ENCODE measurements at places on chromosomes 1 and 21.

DNA sequence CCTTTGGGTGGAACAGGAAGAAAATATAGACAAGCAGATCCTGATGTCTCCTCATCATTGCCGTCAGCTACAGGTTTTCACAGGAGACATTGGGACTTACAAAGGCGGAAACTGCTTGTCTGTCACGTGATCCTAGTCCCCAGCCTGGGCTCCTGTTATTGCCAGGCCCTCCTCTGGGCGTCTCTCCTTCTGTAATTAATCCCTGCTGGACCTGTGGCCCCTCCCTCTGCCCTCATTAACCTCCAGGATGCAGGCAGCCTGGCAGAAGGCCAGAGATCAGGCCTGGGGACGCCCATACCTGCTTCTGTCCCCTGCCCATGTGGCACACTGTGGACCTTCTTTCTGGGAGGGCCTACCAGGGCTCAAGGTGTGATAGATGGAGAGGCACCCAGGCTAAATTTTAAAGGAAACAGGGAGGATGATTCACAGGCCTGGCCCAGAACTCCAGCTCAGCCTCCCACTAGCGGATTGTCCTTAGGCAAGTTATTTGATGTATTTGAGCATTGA lies 2.4 kb downstream of the S100A5 start:
- no peak for DNase-seq

- DNase-seq, result no peak
These were observed 22.5 kb downstream of the PKP1 start for GRCh38 chr1:201305815-201306214.

DNA sequence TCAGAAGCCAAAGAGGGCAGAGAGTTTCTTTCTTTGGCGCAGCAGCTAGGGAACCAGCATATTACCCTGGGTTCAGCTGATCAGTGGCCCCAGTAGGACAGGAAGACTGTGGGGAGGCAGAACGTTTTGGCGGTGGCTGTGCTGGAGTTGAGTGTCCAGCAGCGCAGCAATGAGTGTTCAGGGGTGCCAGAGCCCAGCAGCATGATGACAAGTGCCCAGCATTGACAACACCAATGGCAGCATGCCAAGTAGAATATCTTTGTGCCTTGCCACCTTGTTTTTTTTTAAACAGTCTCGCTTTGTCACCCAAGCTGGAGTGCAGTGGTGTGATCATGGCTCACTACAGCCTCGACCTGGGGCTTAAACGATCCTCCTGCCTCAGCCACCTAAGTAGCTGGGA lies 106.7 kb upstream of the CDC42BPA start:
- no peak for DNase-seq

DNA sequence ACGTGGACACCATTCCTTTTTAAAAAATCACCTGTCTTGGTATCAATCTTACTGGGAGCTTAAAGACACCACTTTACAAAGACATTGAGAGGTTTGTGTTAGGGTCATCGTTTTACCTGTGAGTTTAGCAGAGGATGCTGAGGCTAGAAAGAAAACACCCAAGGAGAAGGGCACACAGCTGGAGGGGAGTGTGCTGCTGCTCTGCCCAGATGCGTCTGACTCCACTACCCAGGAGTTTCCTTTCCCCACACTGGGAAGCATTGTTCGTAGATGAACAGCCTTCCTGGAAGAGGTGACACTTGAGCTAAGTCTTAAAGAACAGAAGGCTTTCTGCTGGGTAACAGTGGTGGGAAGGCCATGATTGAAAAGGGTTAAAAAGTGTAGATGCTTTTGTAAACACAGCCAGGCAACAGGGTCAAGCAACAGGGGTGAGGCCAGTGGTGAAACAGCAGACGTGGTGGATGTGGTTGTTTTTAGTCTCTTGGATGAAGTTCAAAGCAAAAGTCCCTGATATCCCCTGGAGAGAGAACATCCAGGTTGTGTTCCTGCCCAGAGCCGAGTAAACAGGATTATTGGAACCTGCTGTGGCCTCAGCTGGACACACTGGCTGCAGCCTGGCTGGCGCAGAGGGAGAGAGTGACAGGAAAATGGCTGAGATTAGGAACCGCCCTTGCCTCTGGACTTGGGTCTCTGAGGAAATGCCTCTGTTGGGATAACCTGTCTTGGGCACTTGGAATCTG lies 198.6 kb upstream of the JUN start:
- DNase-seq, result no peak

- no peak for DNase-seq
These were observed 37.6 kb downstream of the TRIM11 start for GRCh38 chr1:228368801-228369607.

- DNase-seq, result no peak
These were observed 36.6 kb downstream of the XCL2 start for GRCh38 chr1:168507231-168507630.

DNA sequence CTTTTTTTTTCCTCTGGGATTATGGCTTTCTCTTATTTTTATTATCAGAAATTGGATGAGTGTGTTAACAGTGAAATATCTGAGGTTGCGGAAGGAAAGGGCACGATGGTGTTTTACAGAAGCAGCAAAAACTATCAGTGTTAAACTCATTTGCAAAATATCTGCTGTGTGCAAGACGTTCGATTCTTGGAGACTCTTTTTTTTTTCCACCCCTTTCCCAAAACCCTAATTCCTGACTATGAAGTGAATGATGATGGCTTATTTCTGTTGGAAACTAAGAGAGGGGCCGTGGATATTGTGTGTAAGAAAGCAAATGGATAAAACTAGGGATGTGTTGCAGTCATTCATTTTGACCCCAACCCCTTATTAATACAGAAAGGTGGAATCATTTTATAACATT lies 677 bp downstream of the NCAM2 start:
- DNase-seq, result no peak

GRCh38 chr1:55127827-55128343 lies 87.3 kb downstream of the USP24 start:
- no peak for DNase-seq

GRCh38 chr1:240287722-240288121 lies 196.0 kb downstream of the FMN2 start:
- DNase-seq, result no peak

DNA sequence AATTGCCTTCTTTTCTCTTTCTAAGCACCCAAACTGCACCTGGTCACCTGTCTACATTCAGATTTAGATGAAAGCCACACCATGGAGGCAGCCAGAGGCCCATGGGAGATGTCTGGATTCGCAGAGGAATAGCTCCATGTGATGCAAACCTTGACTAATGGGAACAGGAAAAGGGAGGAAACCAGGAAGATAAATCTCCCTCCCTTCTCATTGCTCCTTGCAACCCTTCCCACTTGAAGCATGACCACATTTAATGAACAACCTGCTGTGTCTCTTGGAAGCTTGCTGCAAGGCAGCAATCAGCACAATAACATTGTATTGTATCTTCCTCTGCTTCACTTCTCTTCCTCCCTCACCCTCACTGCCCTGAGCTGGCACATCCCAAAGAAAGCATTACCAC lies 42.6 kb upstream of the KLF17 start:
- no peak for DNase-seq

DNA sequence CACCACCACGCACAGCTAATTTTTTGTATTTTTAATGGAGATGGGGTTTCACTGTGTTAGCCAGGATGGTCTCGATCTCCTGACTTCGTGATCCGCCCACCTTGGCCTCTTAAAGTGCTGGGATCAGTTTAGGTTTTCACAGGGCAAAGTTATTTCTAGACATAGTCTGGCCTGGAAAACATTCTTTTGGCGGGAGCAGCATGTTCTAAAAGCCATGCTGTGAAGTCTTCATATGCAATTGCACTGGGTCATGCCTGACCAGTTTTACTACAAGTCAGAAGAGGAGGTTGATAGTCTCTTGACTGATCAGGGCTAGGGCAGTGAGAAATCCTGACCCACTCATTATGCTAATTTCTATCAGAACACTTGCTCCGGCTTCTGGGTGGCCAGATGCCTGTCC lies 131.6 kb upstream of the POU3F1 start:
- DNase-seq, result no peak

- no peak for DNase-seq
These were observed 56.6 kb downstream of the ATP1B1 start for GRCh38 chr1:169163059-169163458.

- no peak for DNase-seq
These were observed 7.6 kb downstream of the ARHGEF10L start for GRCh38 chr1:17546946-17547670.

DNA sequence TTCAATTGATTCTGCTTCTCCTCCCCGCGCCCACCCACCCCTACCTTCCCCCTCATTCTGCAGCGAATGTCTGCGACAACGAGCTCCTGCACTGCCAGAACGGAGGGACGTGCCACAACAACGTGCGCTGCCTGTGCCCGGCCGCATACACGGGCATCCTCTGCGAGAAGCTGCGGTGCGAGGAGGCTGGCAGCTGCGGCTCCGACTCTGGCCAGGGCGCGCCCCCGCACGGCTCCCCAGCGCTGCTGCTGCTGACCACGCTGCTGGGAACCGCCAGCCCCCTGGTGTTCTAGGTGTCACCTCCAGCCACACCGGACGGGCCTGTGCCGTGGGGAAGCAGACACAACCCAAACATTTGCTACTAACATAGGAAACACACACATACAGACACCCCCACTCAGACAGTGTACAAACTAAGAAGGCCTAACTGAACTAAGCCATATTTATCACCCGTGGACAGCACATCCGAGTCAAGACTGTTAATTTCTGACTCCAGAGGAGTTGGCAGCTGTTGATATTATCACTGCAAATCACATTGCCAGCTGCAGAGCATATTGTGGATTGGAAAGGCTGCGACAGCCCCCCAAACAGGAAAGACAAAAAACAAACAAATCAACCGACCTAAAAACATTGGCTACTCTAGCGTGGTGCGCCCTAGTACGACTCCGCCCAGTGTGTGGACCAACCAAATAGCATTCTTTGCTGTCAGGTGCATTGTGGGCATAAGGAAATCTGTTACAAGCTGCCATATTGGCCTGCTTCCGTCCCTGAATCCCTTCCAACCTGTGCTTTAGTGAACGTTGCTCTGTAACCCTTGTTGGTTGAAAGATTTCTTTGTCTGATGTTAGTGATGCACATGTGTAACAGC lies 339.9 kb downstream of the NTNG1 start:
- DNase-seq, result no peak

DNA sequence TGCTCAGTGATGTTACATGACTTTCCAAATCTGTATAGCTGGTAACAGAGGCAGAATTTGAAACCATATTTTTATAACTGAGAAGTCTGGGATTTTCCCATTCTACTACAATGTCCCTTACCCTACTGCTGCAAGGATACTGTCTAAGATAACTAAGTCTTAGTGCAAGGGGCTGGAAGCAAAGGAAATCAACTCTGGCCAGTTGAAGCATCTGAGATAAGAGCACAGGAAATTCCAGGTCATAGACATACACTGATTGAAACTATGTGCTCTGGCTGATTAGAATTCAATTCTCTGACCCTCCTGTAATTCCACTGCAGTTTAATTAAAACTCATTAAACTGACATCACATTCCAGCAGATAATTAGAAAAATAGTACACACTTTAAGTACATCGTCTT lies 267.7 kb upstream of the C1orf87 start:
- no peak for DNase-seq

DNA sequence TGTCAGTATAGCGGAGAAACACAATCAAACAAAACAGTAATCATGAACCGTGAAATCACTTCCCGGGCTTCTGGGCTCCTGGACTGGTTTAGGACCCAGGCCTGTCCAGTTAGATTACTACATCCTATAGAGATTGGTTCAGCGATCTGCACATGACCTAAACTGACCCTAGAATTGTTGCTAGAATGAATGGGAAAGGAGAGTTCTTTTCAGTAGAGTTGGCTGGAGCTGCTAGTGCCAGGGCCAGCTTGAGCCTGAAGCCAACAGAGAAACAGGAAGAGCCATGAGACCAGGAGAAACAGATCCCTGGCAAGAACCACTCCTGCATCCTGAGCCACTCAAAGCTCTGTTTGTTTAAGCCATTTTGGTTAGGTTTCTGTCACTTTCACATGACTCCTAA lies 474.3 kb upstream of the C1orf87 start:
- DNase-seq, result no peak

GRCh38 chr1:178752891-178753290 lies 27.8 kb downstream of the RALGPS2 start:
- no peak for DNase-seq

DNA sequence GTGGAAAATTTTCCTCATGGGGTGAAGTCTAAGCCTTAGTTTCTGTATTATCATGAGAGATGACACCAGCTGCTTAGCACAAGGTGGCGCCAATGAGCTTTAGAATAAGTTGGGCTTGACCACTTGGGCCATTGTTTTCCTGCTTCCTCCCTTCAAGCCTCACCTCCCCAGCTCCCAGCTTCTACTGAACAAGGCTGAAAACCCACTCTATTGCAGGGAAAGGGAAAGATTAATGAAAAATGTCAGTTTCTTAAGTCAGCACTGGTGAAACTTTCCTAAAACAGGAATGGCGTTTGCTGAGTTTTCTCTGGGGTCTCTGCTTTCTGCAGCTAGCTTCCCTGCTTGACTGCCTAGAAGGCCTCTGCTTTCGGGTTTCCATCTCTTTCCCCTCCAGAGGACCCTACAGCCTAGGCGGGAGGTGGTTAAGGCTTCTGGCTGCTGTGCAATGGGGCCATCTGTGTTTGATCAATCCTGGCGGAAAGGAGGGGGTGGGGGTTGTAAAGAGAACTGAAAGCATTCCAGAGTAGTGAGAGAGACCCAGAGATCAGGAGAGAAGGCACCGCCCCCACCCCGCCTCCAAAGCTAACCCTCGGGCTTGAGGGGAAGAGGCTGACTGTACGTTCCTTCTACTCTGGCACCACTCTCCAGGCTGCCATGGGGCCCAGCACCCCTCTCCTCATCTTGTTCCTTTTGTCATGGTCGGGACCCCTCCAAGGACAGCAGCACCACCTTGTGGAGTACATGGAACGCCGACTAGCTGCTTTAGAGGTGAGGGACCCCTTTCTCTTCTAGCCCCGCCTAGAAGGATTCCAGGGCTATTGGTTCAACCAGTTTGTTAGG lies at the start of gene OLFML3:
Gene OLFML3 (plus strand): TSS at position 612 of the 840 bp plus-strand sequence. CDS start 43 bp downstream, at position 655.
- DNase-seq, result peak; percentile 21

DNA sequence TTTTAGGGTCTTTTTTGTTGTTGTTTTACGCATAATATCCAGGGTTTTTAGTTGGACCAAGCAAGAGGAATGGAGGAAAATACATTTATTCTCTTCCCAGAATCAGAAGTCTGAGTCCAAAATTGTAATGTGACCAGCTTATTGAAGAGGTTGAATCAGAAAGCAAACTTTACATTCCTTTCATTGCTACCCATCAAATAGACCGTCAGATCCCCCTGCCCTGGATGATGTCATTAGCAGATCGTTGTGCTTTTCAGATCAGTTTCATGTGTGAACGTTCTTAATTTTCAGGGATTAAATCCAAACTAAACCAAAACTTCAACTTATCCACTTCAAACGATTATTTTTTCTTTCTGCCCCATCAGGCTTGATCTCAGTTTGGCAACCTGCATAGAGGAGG lies 85.7 kb upstream of the NGF start:
- no peak for DNase-seq

- DNase-seq, result no peak
These were observed 24.5 kb upstream of the PPP2R5A start for GRCh38 chr1:212260557-212261355.

Data from T follicular helper cell (primary cell).